Natural killer cell (primary cell): ENCODE measurements at places on chromosomes 5 and 9.

GRCh38 chr5:17405976-17406375, 92.1 kb upstream of the TAF11L2 start:
- DNase-seq, result no peak

- DNase-seq, result no peak
Measured at GRCh38 chr5:164475339-164475977, 970.0 kb downstream of the MAT2B start.

DNA sequence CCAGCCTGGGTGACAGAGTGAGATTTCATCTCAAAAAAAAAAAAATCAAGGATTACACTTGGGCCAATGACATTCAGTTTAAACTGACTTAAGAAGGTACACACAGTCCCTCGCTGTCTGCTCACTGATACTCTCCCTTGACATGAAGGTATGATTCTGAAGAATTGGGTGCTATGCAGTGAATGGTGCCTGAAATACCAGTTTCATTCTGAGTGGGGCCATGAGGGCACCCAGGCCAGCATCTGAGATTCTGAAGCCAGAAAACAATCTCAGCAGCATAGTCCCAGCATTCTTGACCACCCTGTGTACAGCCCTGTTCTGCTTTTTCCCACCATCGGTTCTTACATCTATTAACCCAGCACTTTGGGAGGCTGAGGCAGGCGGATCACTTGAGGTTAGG, 7.8 kb upstream of the ZNF354B start:
- no peak for DNase-seq

GRCh38 chr5:87949676-87950631, 318.7 kb downstream of the TMEM161B start:
- DNase-seq, result no peak

DNA sequence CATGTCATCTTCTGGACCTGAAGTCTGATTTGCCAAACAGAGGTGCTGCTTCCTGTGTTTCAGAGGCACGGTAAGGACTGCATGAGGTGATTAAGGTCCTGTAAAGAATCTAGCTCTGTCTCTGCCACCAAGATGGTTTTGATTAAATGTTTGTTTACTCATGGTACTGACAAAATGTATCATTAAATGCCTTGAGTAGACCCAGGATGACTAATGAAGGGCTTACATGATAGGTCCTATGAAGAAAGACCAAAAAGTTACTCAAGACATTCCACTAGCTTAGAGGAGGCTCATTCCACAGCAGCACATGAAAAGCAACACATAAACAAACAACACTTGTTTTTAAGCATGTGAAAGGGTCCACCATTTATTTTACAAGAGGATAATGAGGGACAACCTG, 100.9 kb downstream of the BOD1 start:
- DNase-seq, result no peak

GRCh38 chr5:53882676-53883031, 322.2 kb downstream of the NDUFS4 start:
- no peak for DNase-seq

DNA sequence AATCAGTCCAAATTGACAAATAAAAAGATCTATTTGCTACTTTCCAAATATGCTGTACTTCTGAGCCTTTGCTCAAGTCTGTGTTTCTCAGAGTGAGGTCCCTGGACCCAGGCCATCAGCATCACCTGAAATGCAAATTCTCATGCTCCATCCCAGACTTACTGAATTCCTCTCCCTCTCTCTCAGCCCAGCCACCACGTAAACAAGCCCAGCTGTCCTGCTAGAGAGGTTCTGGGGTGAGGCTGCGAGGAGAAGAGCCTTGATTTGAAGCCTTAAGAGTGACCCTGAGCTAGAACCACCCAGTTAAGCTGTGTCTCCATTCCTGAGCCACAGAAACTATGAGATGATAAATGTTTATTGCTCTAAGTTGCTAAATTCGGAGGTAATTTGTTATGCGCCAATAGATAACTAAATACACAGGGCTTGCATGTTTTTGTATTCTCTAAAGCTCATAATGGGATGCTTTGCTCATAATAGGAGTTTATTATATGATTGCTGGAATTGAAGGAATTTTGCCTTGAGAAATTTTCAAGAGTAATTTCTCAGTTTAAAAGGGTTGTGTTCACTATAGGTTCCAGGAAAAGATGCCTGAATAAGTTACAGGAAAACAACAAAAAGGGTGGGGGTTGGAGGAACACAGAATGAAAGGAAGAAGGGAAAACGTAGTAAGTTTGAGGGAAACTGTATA, 98.9 kb upstream of the SPATA31D4 start:
- no peak for DNase-seq

DNA sequence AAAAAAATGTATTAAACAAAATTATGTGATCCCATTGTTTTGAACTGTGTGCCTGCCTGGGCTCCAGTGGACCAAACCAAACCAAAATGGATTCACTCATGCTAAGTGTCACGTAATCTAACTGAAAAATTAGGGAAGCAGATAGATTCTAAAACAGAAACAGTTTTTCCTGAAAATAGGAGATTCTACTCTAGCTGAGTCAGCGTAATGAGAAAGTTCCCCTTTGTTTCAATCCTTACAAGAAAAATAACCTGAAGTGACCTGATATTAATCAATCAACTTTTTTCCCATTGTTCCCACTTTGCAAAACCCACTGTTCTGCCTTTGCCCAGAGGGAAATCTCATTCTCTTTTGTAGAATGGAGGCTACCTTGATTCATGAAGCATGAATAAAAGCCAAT, 682.4 kb upstream of the CDH10 start:
- no peak for DNase-seq

DNA sequence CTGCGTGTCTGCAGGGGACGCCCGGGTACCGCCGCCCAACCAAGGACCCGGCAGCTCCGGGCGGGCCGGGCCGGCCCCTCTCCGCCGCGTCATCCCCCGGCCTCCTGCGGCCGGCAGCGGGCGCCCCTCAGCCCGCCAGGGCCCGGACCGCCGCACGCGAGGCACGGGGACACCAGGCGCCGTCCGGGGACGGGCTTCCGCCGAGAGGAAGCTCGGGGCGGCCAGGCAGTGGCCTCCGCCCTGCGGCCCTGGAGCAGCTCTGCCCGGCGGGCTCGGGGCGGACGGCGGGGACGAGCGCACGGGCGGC, 373 bp downstream of the FBXW5 start:
- no peak for DNase-seq

- DNase-seq, result no peak
Measured at GRCh38 chr5:134568761-134569695, 43.6 kb downstream of the JADE2 start.

GRCh38 chr5:131262953-131263541, 806 bp upstream of the CDC42SE2 start:
- no peak for DNase-seq

- DNase-seq, result no peak
Measured at GRCh38 chr5:344668-345067, 23.2 kb downstream of the AHRR start.
